CD8-positive, alpha-beta memory T cell (primary cell): ENCODE measurements at places on chromosomes 2 and 18.

GRCh38 chr18:67916097-67916496 is 399.6 kb upstream of the DSEL start:
- no peak for DNase-seq
- no peaks in the 10 kb centered on the region for H3K36me3 ChIP-seq
- H3K4me1 ChIP-seq = no peaks in the 10 kb centered on the region
- no peak overlapping the region for H3K27ac ChIP-seq

GRCh38 chr18:66046032-66046602 is 295.3 kb downstream of the CDH7 start:
- H3K4me3 ChIP-seq = no peak overlapping the region
- H3K27me3 ChIP-seq = no peaks in the 10 kb centered on the region
- H3K36me3 ChIP-seq = no peaks in the 10 kb centered on the region
- DNase-seq = no peak
- H3K27ac ChIP-seq = no peak overlapping the region

- no peaks in the 10 kb centered on the region for H3K27me3 ChIP-seq
- no peak for DNase-seq
- H3K36me3 ChIP-seq = no peaks in the 10 kb centered on the region
- no peaks in the 10 kb centered on the region for H3K4me1 ChIP-seq
- H3K27ac ChIP-seq = no peak overlapping the region
- no peak overlapping the region for H3K4me3 ChIP-seq
Observed at GRCh38 chr2:10905006-10905861, 6.5 kb upstream of the KCNF1 start.

- H3K4me3 ChIP-seq = no peak overlapping the region
- DNase-seq = no peak
- no peak overlapping the region for H3K27ac ChIP-seq
- H3K27me3 ChIP-seq = no peaks in the 10 kb centered on the region
- no peaks in the 10 kb centered on the region for H3K4me1 ChIP-seq
Observed at GRCh38 chr2:236052926-236053821, 115.0 kb downstream of the GBX2 start.

DNA sequence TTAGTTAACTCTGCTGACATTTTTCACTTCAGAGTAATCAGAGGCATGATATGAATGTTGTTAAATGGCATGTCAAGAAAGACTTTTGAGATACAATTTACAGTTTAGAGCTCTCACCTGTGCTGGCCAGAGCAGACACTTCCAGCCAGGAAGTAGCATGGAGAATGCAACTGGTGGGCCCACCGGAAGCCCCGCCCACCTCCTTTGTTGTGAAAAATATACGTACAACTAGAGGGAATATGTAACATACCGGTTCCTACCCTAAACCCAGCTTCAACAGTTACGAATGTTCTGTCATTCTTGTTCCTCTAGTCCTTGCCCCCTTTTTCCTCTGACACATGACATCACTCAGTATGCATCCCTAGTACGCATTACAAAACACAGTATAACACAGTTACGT is 70.2 kb upstream of the ITM2C start:
- peak overlapping the region; percentile 51 for H3K27ac ChIP-seq
- peak; percentile 21 for DNase-seq
- H3K27me3 ChIP-seq = no peaks in the 10 kb centered on the region
- peaks cover 67% of the 10 kb centered on the region for H3K4me1 ChIP-seq

DNA sequence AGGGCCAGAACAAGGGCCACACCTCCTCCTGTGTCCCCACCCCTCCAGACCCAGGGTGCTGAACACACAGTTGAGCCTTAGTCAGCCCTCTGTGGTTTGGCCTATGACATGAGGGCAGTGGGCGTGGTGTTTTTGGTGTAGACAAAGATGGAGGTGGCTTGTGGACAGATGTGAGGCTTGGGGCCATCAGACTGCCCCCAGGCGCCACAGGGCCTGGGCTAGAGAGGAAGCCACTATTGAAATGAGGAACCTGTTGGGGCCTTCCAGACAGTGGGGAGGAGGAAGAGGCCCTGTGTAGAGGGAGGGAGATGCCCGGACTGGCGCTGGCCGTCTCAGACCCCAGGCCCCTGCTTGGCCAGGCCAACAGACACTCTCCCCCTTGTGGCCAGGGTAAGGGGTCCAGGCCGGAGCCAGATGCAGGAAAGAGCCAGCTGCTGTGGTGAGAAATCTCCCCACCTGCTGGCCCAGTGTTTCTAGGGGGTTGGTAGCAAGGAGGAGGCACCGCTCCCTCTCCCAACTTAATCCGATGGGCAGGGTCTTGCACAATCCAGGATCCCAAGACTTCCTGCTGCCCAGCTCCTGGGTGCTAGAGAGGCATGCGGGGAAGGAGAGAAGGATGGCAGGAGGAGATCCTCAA is 53.8 kb downstream of the SMAD7 start:
- DNase-seq = no peak
- H3K4me3 ChIP-seq = no peak overlapping the region
- no peaks in the 10 kb centered on the region for H3K27me3 ChIP-seq
- no peaks in the 10 kb centered on the region for H3K36me3 ChIP-seq
- no peaks in the 10 kb centered on the region for H3K4me1 ChIP-seq

DNA sequence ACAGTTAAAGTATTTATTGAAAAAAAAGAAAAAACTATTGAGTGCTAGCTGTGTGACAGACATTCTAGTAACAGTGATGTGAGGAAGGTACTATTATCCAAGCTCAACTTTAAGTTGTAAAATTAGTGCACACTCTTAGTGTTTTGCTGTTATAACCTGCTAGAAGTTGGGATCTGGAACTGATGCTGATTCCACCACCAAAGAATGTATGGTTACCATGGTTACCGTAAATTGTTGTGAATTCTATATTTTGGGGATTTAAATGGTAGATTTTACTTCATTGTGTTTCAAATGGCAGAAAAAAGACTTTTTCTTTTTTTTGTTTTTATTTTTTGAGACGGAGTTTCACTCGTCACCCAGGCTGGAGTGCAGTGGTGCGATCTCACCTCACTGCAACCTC is 5.3 kb downstream of the AGFG1 start:
- no peak overlapping the region for H3K27ac ChIP-seq
- H3K4me3 ChIP-seq = no peak overlapping the region
- no peaks in the 10 kb centered on the region for H3K36me3 ChIP-seq
- no peak for DNase-seq

DNA sequence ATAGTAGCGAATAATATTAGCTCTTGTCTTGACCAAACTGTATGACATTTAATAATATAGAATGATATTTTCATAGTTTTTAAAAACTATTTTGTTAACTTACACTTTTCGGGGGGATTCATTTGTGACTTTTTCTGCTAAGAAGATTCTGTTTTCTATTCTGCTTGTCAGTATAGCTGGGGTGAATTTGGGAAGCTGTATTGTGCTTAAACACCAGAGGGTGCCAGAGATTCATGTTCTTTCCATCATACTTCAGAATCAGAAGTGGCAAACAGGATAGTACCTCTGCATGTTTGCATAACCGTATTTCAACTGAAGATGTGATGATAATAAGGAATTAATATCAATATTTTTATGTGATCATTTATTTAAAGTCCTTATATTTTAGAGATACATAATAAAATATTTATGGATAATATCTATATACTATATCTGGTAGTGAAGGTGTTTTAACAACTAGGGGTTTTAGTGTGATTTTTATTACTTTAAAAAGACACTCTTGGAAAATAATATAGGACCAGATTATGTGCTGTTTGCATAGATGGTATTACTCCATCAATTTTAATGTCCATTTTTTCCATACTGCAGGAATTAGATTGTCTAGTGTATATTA is 81.0 kb downstream of the TAF4B start:
- no peaks in the 10 kb centered on the region for H3K27me3 ChIP-seq
- H3K27ac ChIP-seq = no peak overlapping the region
- DNase-seq = no peak
- no peaks in the 10 kb centered on the region for H3K36me3 ChIP-seq
- no peaks in the 10 kb centered on the region for H3K4me1 ChIP-seq
- no peak overlapping the region for H3K4me3 ChIP-seq

- H3K27me3 ChIP-seq = no peaks in the 10 kb centered on the region
- no peak overlapping the region for H3K27ac ChIP-seq
- no peak for DNase-seq
- H3K36me3 ChIP-seq = no peaks in the 10 kb centered on the region
- H3K4me1 ChIP-seq = no peaks in the 10 kb centered on the region
Observed at GRCh38 chr2:40497251-40497859, 45.5 kb upstream of the SLC8A1 start.

DNA sequence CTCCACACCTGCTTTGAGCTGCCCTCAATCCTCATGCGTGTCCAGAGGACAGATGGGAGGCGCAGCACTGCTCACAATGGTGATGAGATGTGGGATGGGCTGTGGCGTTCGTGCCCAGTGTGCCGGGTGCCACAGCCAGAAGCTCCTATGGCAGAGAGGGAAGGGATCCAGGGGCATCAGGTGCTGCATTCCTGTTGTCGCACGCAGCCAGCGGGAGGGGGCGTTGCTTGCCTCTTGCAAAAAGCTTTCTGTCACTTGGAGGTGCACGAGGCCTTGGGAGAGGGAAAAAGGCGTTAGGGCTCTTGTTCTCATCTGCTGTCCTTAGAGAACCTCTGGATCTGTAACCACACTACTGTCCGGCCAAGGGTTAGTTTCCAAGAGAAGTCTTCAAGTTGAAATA is 29.2 kb upstream of the ALLC start:
- no peak overlapping the region for H3K4me3 ChIP-seq
- no peaks in the 10 kb centered on the region for H3K36me3 ChIP-seq
- H3K4me1 ChIP-seq = no peaks in the 10 kb centered on the region
- H3K27ac ChIP-seq = no peak overlapping the region
- DNase-seq = no peak

DNA sequence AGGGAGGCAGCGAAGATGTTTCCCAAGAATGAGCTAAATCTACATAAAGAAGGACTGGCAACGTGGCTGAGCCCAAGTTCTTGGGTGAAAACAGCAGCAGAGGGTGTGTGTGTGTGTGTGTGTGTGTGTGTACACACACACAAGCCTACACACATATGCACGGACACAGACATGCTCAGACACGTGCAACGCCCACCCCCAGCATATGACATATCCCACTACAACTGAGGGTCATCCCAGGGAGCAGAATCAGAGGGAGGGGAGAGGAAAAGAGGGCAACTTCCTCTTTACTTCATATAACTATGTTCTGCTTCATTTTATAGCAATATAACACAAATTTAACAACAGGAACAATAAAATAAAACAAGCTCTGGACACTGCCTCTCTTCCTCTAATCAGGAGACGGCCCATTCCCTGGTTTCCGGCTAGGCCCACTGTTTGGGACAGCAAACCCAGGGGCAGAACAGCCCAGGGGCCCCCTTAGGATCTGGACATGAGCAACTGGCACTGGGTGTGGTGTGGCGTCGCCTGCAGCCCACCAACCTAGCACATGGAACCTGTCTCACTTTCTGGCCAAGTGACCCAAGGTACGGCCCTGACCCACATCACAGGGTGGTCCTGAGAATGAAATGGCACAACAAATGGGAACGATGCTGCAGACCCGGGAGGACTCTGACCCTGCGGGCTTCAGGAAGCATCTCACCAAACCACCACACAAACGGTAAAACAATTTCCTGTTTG is 25.0 kb downstream of the FAM178B start:
- no peak for DNase-seq
- H3K27ac ChIP-seq = no peak overlapping the region
- H3K4me3 ChIP-seq = peak overlapping the region; percentile 23
- H3K27me3 ChIP-seq = no peaks in the 10 kb centered on the region
- no peaks in the 10 kb centered on the region for H3K36me3 ChIP-seq
- H3K4me1 ChIP-seq = peaks cover 58% of the 10 kb centered on the region

GRCh38 chr18:189254-189653 is 30.9 kb downstream of the USP14 start:
- no peak for DNase-seq
- H3K27ac ChIP-seq = no peak overlapping the region
- no peaks in the 10 kb centered on the region for H3K4me1 ChIP-seq
- no peaks in the 10 kb centered on the region for H3K36me3 ChIP-seq
- H3K4me3 ChIP-seq = no peak overlapping the region

DNA sequence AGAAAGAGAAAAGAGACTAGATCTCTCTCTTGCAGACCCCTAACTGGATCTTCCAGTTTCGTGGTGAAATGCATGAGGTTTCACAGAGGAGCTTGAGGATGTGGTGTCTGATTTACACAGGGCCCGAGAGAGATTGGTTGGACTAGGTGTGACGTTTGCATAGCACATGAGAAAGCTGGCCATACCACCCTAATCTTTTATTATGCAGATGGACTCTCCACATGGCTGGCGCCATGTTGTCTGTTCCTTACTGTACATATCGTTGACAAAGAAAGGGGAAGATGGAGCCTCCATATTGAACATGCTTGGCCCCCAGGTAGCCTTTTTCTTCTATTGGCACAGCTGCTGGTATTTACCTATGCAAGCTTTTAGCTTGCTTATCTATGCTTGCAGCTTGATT is 27.5 kb upstream of the PGAP1 start:
- no peaks in the 10 kb centered on the region for H3K27me3 ChIP-seq
- no peak for DNase-seq
- H3K27ac ChIP-seq = no peak overlapping the region
- no peaks in the 10 kb centered on the region for H3K36me3 ChIP-seq

- H3K36me3 ChIP-seq = no peaks in the 10 kb centered on the region
- H3K27me3 ChIP-seq = peaks cover 32% of the 10 kb centered on the region
- no peak for DNase-seq
- no peak overlapping the region for H3K27ac ChIP-seq
- H3K4me3 ChIP-seq = no peak overlapping the region
Observed at GRCh38 chr2:120343433-120344105, 2.4 kb upstream of the INHBB start.

DNA sequence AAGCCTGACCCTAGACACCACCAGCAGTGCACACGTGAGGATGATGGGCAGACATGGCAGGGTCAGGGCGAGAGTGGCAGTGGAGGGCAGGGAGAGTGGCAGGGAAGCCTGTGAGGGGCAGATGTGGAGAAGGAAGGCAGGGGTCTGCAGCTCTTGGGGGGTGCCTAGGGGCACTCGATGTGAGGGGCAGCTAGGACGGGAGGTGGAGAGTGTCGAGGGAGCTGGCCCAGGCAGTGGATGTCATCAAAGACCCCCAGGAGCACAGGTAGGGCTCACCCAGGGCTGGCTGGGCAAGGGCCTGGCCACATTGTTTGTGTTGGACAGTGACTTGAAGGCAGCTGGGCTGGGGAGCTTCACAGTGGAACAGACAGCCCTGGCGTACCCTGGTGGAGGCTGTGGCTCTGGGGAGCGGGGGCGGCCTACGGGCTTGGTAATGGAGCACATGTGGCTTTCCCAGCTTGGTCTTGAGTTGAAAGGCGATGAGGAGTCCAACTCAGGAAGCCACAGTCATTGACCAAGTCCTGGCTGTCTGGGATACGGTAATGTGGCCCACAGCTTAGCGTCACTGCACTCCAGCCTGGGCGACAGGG is 87.1 kb downstream of the RTP5 start:
- no peaks in the 10 kb centered on the region for H3K4me1 ChIP-seq
- no peaks in the 10 kb centered on the region for H3K36me3 ChIP-seq
- no peak overlapping the region for H3K4me3 ChIP-seq
- DNase-seq = no peak
- H3K27me3 ChIP-seq = no peaks in the 10 kb centered on the region
